Pulmonary artery endothelial cell (primary cell): ENCODE measurements at places on chromosomes 2 and 18.

DNA sequence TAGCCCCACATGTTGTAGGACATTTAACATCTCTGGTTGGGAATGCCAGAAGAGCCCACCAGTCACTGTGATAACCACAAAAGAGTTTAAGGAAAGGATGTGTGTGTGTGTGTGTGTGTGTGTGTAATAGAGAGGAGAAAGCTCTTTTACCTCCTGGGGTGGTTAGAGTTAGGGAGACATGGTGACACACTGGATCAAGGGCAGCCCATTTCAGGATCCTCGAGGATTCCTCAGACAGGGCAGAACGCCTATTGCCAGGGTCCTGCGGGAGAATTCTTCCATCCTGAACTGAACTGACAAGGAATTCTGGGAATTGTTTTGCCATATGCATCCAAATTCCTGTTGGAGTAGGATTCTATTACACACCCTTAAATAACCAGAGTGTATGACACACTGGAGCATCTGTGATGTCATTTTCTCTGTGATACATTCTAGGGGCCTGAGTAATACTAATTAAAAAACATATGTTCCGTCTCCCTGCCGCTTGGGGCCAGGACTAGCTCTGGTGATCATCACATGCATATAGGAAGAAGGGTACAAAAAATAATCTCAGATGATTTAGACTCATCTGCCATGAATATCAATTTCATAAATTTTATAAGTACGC, 156.4 kb upstream of the MMADHC start:
- no peak for DNase-seq

GRCh38 chr2:136858656-136859055, 93.3 kb downstream of the THSD7B start:
- DNase-seq = no peak

DNA sequence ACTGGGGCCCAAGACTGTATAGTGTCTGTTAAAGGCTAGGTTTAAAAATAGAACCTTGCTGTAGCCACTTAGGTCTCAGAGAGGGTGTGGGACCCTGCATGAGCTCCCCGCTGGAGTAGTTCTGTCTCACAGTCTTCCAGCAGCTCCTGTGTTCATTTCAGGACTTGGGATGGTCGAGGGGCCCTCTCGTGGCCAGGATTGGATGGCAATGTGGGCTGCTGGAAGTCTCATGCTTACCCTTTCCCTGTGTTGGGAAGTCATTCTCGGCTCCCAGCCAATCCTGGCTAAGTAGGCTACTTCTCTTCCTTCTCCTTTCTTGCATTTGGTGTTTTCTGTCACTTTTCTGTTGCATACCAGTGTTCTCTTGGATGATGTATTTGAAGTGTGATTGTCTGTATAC, 284.0 kb upstream of the GCFC2 start:
- DNase-seq = no peak

DNA sequence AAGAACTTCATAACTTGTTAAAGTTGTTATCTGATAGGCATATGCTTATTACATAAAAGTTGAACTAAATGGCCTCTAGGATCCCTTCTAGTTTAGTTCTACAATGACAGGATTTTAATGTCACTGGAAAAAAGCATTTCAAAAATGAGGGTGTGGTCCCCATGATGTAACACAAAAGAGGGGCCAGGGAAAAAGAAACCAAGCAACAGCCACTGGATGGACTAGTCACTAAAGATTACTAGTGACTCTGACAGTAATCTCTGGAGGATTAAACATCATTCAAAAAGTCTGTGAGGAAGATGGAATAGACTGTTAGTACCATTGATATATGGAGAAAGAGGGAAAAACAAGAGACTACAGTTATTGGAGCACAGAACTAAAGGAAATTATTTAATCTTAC, 22.6 kb downstream of the SEPTIN10 start:
- no peak for DNase-seq

DNA sequence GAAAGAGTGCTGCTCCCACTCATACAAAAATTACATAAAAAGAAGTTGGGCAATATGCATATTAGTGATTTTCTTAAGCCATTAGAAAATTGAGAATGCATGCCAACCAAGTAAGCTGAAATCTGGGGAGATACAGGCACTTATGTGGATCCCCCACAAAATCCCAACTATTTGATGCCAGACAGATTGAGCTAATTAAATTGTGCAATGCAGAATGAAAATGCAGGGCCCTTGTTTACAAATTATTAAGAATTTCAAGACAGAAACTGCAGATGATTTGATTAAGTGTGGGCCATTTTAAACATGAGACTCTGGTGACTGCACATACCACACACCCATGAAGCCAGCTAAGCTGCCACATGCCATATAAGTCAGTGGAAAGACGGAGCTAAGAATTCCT, 554.5 kb downstream of the CBLN2 start:
- no peak for DNase-seq

- no peak for DNase-seq
Observed at GRCh38 chr2:197077336-197077735, 150.8 kb upstream of the PGAP1 start.

- DNase-seq = no peak
Observed at GRCh38 chr18:23903971-23904370, 110.6 kb upstream of the TTC39C start.

- no peak for DNase-seq
Observed at GRCh38 chr2:16642088-16642487, 23.5 kb downstream of the CYRIA start.
